ENCODE measurements at places on chromosomes 16 and 17. TPM values are rescaled to one million over a fixed set of nuclear protein-coding genes. Genes with fewer than 3 reads are reported as not detected.

Gene RHBDF1
- total RNA-seq = 1.9 TPM

Gene SHPK
- 6.8 TPM for total RNA-seq

Gene SLC5A11
- total RNA-seq = 0.09 TPM

Gene GRB7
- 1.3 TPM for total RNA-seq

DNA sequence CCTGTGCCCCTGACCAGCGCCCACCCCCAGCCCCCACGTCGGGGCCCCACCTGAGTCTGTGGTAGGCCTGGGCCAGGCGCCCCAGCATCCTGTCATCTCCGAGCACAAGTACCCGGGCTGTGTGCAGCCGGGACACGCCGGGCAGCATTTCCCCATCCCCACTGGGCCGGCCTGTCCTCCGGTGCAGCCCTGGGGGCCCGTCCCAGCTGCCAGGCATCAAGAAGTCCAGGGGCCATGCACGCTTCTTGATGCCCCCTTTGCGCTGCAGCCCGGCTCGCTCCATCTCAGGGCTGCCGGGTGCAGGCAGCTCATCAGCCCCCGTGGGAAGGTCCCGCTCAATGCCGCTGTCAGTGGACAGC, 29.3 kb upstream of the MFSD6L start:
- no peaks in the 10 kb centered on the region for H3K27me3 ChIP-seq
- peaks cover 3% of the 10 kb centered on the region for H3K4me1 ChIP-seq
- DNase-seq = no peak
- H3K27ac ChIP-seq = no peak overlapping the region
- no peaks in the 10 kb centered on the region for H3K36me3 ChIP-seq
- H3K4me3 ChIP-seq = no peak overlapping the region

DNA sequence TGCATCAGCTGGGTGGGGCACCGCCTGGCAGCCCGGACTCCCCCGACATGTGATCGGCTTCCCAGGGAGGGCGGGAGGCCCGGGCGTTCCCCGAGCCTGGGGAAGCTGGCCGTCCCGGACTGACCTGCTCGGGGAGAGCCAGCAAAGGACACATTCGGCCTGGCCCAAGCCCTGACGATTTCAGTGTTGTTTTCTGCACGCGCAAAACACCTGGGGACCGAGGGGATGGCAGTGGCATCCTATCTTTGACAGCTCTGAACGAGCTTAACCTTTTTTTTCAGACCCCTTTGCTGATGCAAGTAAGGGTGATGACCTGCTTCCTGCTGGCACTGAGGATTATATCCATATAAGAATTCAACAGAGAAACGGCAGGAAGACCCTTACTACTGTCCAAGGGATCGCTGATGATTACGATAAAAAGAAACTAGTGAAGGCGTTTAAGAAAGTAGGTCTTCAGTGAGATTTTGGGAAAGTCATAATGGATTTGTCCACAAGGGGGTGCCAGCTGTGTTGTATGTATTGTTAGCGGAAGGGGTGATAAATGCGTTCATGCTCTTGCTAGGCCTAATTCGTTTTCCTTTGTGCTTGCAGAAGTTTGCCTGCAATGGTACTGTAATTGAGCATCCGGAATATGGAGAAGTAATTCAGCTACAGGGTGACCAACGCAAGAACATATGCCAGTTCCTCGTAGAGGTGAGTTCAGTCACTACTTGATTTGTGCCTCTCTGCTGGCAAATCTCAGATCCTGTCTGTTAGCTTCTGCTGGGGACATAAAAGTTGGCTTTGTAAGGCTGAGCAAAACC, 1.0 kb downstream of the EIF1 start:
- no peak for DNase-seq
- peaks cover 48% of the 10 kb centered on the region for H3K36me3 ChIP-seq
- peak overlapping the region; percentile 99 for H3K27ac ChIP-seq
- H3K27me3 ChIP-seq = peaks cover 2% of the 10 kb centered on the region
- peaks cover 23% of the 10 kb centered on the region for H3K4me1 ChIP-seq

Gene C17orf67
- 8.0 TPM for total RNA-seq

DNA sequence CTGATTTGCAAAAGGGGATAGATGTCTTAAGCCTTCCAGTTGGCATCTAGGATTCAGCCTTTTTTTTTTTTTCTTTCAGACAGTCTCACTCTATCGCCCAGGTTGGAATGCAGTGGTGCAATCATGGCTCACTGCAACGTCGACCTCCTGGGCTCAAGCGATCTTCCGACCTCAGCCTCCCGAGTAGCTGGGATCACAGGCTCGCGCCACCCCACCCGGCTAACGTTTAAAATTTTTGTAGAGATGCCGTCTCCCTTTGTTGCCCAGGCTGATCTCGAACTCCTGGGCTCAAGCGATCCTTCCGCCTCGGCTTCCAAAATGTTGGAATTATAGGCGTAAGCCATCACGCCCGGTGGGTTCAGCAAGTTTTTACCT, 571 bp upstream of the CCP110 start:
- H3K4me1 ChIP-seq = peaks cover 16% of the 10 kb centered on the region
- H3K4me3 ChIP-seq = no peak overlapping the region
- no peak overlapping the region for H3K27ac ChIP-seq

Gene PYDC1
- total RNA-seq = 1.3 TPM

DNA sequence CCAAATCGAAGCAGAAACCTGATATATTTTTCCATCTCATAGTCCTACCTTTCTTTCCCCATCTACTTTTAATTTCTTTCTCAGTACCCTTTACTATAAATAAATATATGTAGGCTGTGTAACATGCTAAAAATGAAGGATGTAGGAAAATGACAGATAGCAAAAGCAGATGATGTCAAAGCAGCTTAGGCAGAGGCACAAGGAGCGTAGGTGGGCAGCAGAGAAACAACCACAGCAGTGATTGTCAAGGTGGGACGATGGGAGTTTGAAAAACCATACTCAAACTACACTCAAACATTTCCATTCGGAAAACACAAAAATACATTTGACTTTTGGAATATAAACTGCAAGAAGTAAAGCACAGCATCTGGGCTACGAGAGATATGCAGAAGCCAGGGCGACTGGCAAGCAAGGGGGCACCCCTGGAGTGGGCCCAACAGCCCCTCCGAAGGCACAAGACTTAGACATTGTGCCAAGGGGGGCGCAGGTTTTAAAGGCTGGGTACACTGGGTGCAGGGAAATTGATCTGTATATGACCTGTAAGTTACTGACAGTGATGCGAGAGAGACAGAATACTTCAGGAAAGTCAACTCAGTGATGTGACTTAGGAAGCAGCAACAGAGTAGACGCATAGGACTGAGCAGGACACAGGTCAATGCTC, 31.1 kb downstream of the SNN start:
- no peak for DNase-seq
- peaks cover 48% of the 10 kb centered on the region for H3K36me3 ChIP-seq
- no peaks in the 10 kb centered on the region for H3K27me3 ChIP-seq

- H3K4me1 ChIP-seq = no peaks in the 10 kb centered on the region
- DNase-seq = no peak
- no peaks in the 10 kb centered on the region for H3K27me3 ChIP-seq
- H3K36me3 ChIP-seq = no peaks in the 10 kb centered on the region
- no peak overlapping the region for H3K27ac ChIP-seq
- no peak overlapping the region for H3K4me3 ChIP-seq
Observed at GRCh38 chr17:34199454-34199853, 55.6 kb upstream of the CCL2 start.

GRCh38 chr17:79664930-79665737, 54.3 kb upstream of the RBFOX3 start:
- DNase-seq = no peak
- H3K4me1 ChIP-seq = no peaks in the 10 kb centered on the region
- no peak overlapping the region for H3K4me3 ChIP-seq
- no peaks in the 10 kb centered on the region for H3K36me3 ChIP-seq

- DNase-seq = no peak
- H3K27ac ChIP-seq = no peak overlapping the region
- H3K4me1 ChIP-seq = no peaks in the 10 kb centered on the region
Observed at GRCh38 chr17:19335951-19336631, 26.4 kb downstream of the B9D1 start.

GRCh38 chr17:67865438-67865837, 40.1 kb downstream of the BPTF start:
- DNase-seq = no peak
- no peak overlapping the region for H3K4me3 ChIP-seq
- H3K4me1 ChIP-seq = no peaks in the 10 kb centered on the region
- H3K36me3 ChIP-seq = peaks cover 38% of the 10 kb centered on the region
- no peak overlapping the region for H3K27ac ChIP-seq
- no peaks in the 10 kb centered on the region for H3K27me3 ChIP-seq

GRCh38 chr17:924711-925475, 54.7 kb downstream of the NXN start:
- peak overlapping the region; percentile 3 for H3K27ac ChIP-seq
- H3K36me3 ChIP-seq = no peaks in the 10 kb centered on the region
- DNase-seq = no peak
- no peak overlapping the region for H3K4me3 ChIP-seq
- no peaks in the 10 kb centered on the region for H3K27me3 ChIP-seq
- peaks cover 4% of the 10 kb centered on the region for H3K4me1 ChIP-seq

DNA sequence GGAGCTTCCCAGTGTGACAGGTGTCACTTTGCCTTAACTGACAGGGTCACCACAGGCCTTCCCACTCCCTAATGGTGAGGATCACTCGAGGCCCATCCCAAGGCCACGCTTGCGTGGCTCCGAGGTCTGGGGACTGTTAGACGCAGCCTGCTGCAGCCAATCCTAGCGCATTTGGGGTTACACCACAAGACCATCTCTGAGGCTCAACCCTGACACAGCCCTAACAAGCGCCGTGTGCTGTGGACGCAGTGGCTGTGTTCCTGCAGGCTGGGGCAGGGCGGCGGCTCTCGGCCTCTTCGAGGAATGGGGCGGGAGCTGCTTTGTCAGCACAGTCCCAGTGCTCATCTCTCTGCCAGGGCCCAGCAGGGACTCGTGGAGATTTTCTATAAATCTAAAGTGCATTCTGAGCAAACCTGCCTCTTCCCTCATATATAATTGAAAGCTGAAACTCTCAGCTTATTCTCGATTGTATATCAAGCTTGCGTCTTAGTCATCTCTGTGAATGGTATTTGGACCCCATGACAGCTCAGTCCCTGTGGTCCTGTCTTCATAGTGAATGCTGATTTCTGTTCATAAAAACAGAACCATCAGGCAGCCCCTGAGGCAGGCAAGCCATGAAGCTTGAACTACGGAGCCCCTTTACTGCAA, 65.8 kb upstream of the CHMP6 start:
- H3K36me3 ChIP-seq = peaks cover 52% of the 10 kb centered on the region
- no peaks in the 10 kb centered on the region for H3K4me1 ChIP-seq
- H3K27me3 ChIP-seq = no peaks in the 10 kb centered on the region
- DNase-seq = no peak
- no peak overlapping the region for H3K4me3 ChIP-seq

- DNase-seq = no peak
- H3K27me3 ChIP-seq = no peaks in the 10 kb centered on the region
- H3K36me3 ChIP-seq = no peaks in the 10 kb centered on the region
- H3K27ac ChIP-seq = no peak overlapping the region
Observed at GRCh38 chr17:77636835-77637817, 321.4 kb upstream of the TNRC6C start.

Gene BCO1
- 0.14 TPM for total RNA-seq

GRCh38 chr17:59848778-59849177, 44.0 kb downstream of the TUBD1 start:
- no peaks in the 10 kb centered on the region for H3K36me3 ChIP-seq
- no peak for DNase-seq
- H3K4me3 ChIP-seq = no peak overlapping the region

Gene IQCK
- total RNA-seq = 3.7 TPM

GRCh38 chr17:29159306-29159860, 20.8 kb downstream of the MYO18A start:
- H3K4me1 ChIP-seq = peaks cover 7% of the 10 kb centered on the region
- no peak overlapping the region for H3K4me3 ChIP-seq
- no peaks in the 10 kb centered on the region for H3K27me3 ChIP-seq
- H3K27ac ChIP-seq = no peak overlapping the region

Gene BIRC5
- 53.2 TPM for total RNA-seq

GRCh38 chr16:84228256-84228838, 11.5 kb downstream of the KCNG4 start:
- no peaks in the 10 kb centered on the region for H3K36me3 ChIP-seq
- peaks cover 6% of the 10 kb centered on the region for H3K27me3 ChIP-seq
- no peak for DNase-seq
- H3K4me3 ChIP-seq = no peak overlapping the region
- H3K4me1 ChIP-seq = no peaks in the 10 kb centered on the region

DNA sequence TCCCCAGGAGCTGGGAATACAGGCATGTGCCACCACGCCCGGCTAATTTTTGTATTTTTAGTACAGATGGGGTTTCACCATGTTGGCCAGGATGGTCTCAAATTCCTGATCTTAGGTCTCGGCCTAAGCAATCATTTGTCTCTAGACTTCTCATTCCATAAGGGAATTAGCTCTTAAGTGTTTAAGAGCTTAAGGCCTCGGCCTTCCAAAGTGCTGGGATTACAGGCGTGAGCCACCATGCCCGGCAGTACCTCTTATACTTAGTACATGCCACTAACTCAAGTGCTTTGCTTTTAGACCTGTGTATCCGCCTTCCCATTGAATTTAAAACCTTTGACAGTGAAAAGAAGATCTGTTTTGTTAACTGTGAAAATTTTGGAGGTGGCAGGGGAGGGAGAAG, 16.6 kb upstream of the IL21R start:
- no peak overlapping the region for H3K27ac ChIP-seq
- H3K27me3 ChIP-seq = no peaks in the 10 kb centered on the region
- no peaks in the 10 kb centered on the region for H3K36me3 ChIP-seq
- H3K4me3 ChIP-seq = no peak overlapping the region
- DNase-seq = no peak

GRCh38 chr17:78269955-78270381, 38.5 kb downstream of the TMEM235 start:
- no peaks in the 10 kb centered on the region for H3K27me3 ChIP-seq
- peaks cover 6% of the 10 kb centered on the region for H3K36me3 ChIP-seq

Gene RBBP6
- total RNA-seq = 20.8 TPM

GRCh38 chr17:34990921-34991365, 10.6 kb downstream of the LIG3 start:
- H3K4me3 ChIP-seq = no peak overlapping the region
- no peaks in the 10 kb centered on the region for H3K27me3 ChIP-seq
- no peaks in the 10 kb centered on the region for H3K4me1 ChIP-seq
- peaks cover 62% of the 10 kb centered on the region for H3K36me3 ChIP-seq
- H3K27ac ChIP-seq = no peak overlapping the region
- no peak for DNase-seq

GRCh38 chr17:34703533-34703932, 124.2 kb downstream of the TMEM132E start:
- H3K4me1 ChIP-seq = no peaks in the 10 kb centered on the region
- no peaks in the 10 kb centered on the region for H3K36me3 ChIP-seq
- no peak overlapping the region for H3K27ac ChIP-seq
- H3K27me3 ChIP-seq = no peaks in the 10 kb centered on the region

DNA sequence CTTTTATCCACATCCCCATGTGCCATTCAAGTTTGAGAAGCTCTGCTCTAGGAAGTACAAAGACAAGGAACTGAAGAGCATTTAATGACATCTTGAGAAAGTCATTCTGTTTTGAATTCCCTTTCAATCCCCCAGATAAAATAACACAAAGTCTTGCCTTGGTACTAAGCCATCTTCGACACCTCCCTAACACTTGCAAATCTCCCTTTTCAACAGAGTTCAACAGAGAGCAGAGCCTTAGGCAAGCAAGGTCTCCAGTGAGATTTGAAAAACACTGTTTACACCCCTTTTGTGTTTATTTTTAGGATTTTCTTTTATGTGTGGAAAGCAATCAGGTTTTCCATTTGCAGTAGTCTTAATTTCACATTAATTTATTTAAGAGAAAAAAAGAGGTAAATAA, 13.6 kb downstream of the TOX3 start:
- no peaks in the 10 kb centered on the region for H3K27me3 ChIP-seq
- no peaks in the 10 kb centered on the region for H3K36me3 ChIP-seq
- no peak overlapping the region for H3K4me3 ChIP-seq
- no peaks in the 10 kb centered on the region for H3K4me1 ChIP-seq
- DNase-seq = no peak

Gene NOL3
- total RNA-seq = 2.3 TPM

Data from thymus (tissue), 14 donors.